G401 (cell line): ENCODE measurements at places on chromosomes 11 and 22. TPM values are rescaled to one million over a fixed set of nuclear protein-coding genes. Genes with fewer than 3 reads are reported as not detected.

GPR83 gene
- total RNA-seq, result not detected in 2 replicates

MAJIN gene
- not detected in 2 replicates for total RNA-seq

ZNF214 gene
- total RNA-seq, result 3.6 and 6.9 TPM in 2 replicates

DRD4 gene
- not detected in 2 replicates for total RNA-seq

MIOX gene
- total RNA-seq, result 1.9 TPM in 1 of 2 replicates, not detected in the other

DGAT2 gene
- 94.6 and 105 TPM in 2 replicates for total RNA-seq

SAA4 gene
- not detected in 2 replicates for total RNA-seq

NEFH gene
- total RNA-seq, result 11.6 and 14.3 TPM in 2 replicates

CD6 gene
- not detected in 2 replicates for total RNA-seq

OR5B21 gene
- total RNA-seq, result not detected in 2 replicates

OR6A2 gene
- total RNA-seq, result 0.24 TPM in 1 of 2 replicates, not detected in the other

MUC5AC gene
- total RNA-seq, result not detected in 2 replicates

SYNGR1 gene
- total RNA-seq, result 48.0 and 67.0 TPM in 2 replicates

ARHGAP8 gene
- total RNA-seq, result 15.7 and 20.5 TPM in 2 replicates

FREY1 gene
- total RNA-seq, result 0.24 TPM in 1 of 2 replicates, not detected in the other

ENTHD1 gene
- not detected in 2 replicates for total RNA-seq

DNA sequence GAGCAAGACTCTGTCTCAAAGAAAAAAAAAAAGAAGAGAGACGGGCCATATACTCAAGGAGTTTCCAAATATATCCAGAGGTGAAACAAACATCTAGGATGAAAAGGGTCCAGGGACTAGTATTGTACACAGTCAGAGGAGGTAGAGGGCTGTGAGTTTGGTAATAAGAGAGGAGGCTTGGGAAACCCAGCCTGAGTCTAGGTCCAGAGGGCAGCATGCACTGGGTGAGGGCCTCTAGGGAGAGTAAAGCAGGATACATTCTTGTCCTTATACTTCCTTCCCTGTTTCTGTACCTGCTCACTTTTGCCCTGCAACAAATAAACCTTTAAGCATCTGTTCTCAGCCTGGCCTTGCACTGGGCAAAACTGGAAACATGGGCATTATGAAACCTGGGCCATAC lies 31.5 kb downstream of the STIM1 start:
- no peak for DNase-seq

- no peak for DNase-seq
Observed at GRCh38 chr22:42773167-42773566, 52.5 kb upstream of the A4GALT start.

DNA sequence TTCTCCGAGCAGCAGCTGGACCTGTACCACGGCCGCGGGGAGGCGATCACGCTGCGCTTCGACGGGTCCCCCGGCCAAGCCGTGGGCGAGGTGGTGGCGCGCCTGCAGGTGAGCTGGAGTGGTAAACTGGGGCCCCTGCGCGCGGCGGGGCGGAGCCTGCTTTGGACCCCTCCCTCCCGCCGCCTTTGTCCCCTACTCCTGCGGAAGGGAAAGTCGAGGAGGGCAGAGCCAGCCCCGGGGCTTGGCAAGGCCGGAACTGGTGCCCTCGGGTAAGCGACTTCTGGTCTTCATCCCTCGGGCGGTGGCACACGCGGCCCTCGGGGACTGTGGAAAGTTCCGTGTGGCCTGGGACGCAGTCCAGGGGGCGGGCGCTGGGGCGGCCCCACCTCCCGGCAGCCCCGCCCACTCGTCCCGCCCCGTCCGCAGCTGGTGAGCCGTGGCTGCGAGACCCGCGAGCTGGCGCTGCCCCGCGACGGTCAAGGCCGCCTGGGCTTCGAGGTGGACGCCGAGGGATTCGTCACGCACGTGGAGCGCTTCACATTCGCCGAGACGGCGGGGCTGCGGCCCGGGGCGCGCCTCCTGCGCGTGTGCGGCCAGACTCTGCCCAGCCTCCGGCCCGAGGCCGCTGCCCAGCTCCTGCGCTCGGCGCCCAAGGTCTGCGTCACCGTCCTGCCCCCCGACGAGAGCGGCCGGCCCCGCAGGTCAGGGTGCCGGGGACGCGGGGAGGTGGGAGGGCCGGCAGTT lies 9.2 kb downstream of the SIPA1 start:
- no peak for DNase-seq

GRCh38 chr22:38715176-38715764 lies 9.5 kb downstream of the GTPBP1 start:
- peak; percentile 27 for DNase-seq

DNA sequence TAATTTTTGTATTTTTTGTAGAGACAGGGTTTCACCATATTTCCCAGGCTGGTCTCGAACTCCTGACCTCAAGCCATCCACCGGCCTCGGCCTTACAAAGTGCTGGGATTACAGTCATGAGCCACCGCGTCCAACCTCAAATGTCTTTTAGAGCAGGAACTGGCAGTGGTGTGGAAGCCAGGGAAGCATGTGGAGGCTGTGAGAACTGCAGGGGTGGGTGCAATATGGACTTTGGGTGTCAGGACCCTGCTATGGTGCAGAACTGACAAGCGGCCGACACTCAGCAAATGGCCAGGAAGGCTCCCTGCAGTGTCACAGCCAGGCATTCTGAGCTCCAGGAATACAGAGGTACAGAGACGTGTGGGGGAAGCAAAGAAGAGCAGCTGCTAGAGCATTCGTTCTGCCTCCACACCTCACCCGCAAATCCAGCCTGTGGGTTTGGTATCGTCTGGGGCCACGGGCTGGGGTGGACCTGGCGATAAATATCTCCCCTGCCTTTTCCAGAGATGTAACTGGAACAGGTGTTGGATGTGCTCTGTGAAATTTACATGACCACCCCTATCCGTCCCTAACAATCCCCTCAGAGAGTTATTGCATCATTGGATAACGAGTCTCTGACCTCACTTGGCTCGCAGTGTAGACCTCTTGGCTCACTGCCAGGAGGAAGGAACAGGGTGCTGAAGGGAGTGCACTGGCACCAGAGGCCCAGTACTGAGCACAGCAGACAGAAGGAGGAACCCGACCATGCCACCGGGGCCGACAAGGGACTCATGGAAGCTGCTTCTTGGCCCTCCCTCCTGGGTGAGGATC lies 624.7 kb upstream of the B3GAT1 start:
- no peak for DNase-seq

DNA sequence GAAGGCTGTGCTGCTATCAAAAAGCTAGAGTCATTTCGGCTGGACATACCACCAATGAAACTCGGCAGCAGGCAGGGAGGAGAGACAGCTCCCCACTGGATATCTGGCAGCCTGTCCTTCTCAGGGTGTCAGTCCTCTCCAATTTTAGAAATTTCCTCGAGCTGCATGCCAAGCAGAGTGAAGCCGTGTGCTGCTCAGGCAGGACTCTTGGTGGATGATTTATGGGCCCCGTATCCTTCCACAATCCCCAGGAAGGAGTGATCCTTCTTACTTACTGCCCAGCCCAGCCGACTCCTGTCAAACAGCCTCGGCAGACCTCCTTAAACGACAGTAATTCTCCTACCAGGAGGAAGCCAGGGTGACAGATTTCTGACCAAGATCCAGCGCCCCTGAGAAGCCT lies 410.4 kb downstream of the TENM4 start:
- DNase-seq, result no peak

DNA sequence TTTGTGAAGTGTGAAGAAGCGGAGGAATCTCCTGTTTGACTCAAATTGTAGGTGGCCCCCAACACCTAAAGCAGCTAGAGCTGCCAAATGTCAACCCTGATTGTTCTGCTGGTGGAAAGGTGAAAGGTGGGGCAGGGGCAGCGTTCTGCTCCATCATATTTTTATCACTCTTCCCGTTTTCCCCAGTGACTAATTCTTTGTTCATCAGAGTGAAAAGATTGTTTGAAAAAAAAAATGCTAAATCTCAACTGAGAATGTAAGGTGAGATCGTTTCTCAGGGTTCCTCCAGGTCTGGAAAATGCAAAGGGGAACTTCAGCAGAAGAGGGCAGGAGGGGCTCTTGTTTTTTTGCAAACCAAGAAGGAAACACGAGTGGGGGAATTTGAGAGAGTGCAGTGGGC lies 137.7 kb downstream of the MN1 start:
- no peak for DNase-seq

- DNase-seq, result peak; percentile 58
Observed at GRCh38 chr11:46916286-46917108, 1.9 kb downstream of the LRP4 start.

- DNase-seq, result no peak
Observed at GRCh38 chr11:127875131-127875530, 712.2 kb downstream of the ETS1 start.

DNA sequence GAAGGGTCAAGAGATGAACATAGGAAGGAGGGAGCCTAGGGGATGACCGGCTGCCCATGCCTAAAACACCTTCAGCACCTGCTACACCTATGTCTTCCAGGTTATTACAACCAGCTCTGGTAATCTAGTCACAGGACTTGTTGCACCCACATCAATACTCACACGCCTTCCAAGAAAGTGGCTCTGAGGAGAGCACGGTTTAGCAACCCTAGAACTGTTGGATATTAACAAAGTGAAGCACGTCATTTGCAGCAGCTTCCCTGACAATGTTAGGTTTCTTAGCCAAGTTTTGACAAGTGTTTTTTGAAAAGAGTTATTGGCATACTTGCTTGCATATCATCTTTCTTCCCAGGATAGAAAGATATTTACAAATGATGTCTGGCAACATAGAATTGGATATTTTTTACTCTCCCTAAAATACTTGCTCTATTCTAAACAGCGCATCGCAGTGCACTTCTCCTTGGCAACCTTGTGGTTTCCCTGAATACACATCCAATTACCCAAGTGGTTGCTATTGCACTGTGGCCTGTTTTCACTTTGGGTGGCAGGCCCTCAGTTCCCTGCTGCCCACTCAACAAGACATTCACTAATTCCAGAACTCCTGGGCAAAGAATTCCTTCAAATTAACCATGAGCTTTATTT lies 94.3 kb upstream of the ARHGAP42 start:
- no peak for DNase-seq

GRCh38 chr11:64659417-64660144 lies 63.4 kb downstream of the NRXN2 start:
- no peak for DNase-seq

- no peak for DNase-seq
Observed at GRCh38 chr11:70547386-70547785, 149.1 kb downstream of the CTTN start.

- DNase-seq, result no peak
Observed at GRCh38 chr11:1459764-1460395, 26.7 kb downstream of the MOB2 start.

GRCh38 chr11:127137771-127138280 lies 137.3 kb upstream of the KIRREL3 start:
- DNase-seq, result no peak

GRCh38 chr11:17986711-17987220 lies 26.1 kb downstream of the SERGEF start:
- no peak for DNase-seq

- no peak for DNase-seq
Observed at GRCh38 chr11:18091731-18092130, 14.2 kb downstream of the SAAL1 start.

DNA sequence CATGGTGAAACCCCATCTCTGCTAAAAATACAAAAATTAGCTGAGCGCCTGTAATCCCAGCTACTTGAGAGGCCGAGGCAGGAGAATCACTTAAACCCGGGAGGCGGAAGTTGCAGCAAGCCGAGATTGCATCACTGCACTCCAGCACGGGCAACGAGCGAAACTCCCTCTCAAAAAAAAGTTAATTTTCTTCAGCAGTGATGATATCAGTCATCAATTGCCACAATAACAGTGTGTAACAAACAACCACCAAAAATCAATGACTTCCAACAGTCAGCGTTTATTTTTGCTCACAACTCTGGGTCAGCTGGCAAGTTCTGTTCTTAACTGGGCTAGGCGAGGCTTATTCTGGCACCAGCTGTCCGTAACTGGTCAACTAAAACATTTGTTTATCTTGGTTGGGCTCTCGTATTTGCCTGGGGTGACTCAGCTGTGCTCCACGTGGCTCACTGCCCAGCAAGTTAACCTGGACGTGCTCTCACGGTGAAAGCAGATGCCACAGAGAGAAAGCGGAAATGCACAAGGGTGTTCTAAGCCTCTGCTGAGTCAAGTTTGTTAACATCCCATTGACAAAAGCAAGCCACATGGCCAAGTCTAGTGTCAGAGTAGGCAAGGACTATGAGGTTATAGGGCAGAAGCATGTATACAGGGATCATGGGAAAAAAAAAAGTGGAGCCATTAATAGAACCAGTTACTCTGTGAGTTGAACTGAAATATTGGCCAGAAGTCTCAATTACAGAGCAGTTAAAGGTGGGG lies 52.1 kb downstream of the LHFPL7 start:
- DNase-seq, result peak; percentile 39

GRCh38 chr11:36026315-36026968 lies 82.6 kb downstream of the LDLRAD3 start:
- DNase-seq, result no peak

DNA sequence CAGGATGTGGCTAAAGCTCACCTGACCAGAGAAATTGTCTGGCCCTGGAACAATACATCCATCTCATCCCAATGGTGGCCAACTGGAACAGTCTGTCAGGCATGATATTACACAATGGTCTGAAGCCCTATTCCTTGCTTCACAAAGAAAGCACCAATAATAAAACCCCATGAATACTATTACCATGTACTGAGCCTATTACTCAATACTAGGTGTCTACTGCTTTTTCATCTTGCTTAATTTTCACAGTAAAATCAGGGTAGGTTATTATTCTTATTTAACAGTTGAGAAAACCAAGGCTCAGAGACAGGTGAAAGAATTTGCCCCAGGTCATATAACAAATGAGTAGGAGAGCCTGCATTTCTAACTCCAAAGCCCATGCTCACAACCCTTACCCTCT lies 68.9 kb upstream of the CAPRIN1 start:
- no peak for DNase-seq

DNA sequence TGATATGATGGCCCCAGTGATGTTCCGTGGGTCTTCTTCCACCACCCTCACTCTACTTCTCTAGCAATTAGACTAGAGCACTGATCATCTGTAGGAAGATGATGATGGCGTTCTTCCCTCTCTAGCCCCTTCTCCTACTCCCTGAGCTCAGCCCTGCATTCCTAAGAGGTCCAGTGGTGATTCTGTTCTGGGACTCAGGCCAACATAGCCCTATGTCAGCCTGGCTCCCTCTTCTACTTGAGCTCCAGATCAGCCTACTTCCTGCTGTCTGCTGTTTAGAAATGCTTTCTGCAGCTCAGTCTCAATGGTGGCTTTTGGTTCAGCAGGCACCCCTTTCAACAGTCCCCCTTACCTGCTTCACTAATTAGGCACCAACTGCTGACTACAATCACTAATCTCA lies 86.1 kb upstream of the ZBED5 start:
- DNase-seq, result peak; percentile 59

DNA sequence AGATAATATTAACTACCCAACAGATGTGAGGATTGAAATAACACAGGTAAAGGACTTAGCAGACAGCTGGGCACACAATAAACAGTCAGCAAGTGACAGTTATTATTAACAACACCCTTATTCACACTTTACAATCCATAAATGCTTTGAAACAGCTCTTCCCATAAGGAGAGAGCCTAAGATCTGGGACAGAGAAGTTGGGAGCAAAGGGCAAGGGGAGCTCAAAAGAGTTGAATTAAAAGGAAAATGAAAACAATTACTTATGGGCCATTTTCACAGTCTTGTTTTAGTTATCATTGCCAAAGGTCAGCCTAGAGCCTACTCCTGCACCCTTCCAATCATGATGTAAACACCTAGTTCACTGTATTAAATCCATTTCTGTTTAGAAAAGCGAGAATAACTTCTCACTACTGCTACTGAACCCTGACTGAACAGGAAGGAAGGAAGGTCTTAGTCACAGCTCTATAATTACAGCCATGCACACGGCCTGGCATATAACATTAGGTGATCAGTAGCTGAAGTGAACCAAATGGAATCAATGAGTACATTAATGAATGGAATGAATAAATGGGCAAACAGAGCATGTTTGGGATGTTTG lies 111.3 kb downstream of the PLEKHA7 start:
- no peak for DNase-seq

GRCh38 chr22:30416403-30416802 lies 9.2 kb upstream of the MTFP1 start:
- DNase-seq, result no peak

- no peak for DNase-seq
Observed at GRCh38 chr11:48063424-48063978, 83.1 kb downstream of the PTPRJ start.
